ENCODE measurements at places on chromosomes 12 and 14. TPM values are rescaled to one million over a fixed set of nuclear protein-coding genes. Genes with fewer than 3 reads are reported as not detected.

Gene BAG5
- 16.6 TPM for total RNA-seq

Gene METTL3
- 60.6 TPM for total RNA-seq

Gene STAT2
- 119 TPM for total RNA-seq

Gene WNT1
- not detected for total RNA-seq

Gene ADAM20
- total RNA-seq: 0.43 TPM

Gene CDK4
- total RNA-seq: 202 TPM

Gene SLCO1B1
- total RNA-seq: not detected

Gene MFAP5
- not detected for total RNA-seq

Gene CLEC9A
- total RNA-seq: not detected

Gene ATXN2
- total RNA-seq: 30.6 TPM

Gene ORMDL2
- total RNA-seq: 26.4 TPM

Gene HECTD1
- total RNA-seq: 64.1 TPM

Gene RAB2B
- 21.4 TPM for total RNA-seq

Gene SLC6A13
- total RNA-seq: not detected

Gene PTHLH
- not detected for total RNA-seq

Gene BDKRB2
- 0.10 TPM for total RNA-seq

Gene CHST11
- 39.3 TPM for total RNA-seq

Gene IL23A
- 9.0 TPM for total RNA-seq

Gene NRXN3
- not detected for total RNA-seq

Gene RABGGTA
- 74.9 TPM for total RNA-seq

Gene GLIPR1L1
- total RNA-seq: not detected

Gene KRT3
- not detected for total RNA-seq

Gene CD4
- 161 TPM for total RNA-seq

Gene SOX5
- 0.41 TPM for total RNA-seq

Gene ACSM4
- total RNA-seq: not detected

Gene PLEKHG7
- not detected for total RNA-seq

Gene B4GALNT1
- total RNA-seq: 1.4 TPM

Gene KERA
- total RNA-seq: not detected

Gene BATF
- 178 TPM for total RNA-seq

Gene BCAT1
- total RNA-seq: 16.7 TPM

Gene FOXN4
- not detected for total RNA-seq

Gene ADSS1
- total RNA-seq: 5.5 TPM

Gene PITPNM2
- 15.4 TPM for total RNA-seq

Gene TROAP
- total RNA-seq: 68.8 TPM

Gene TNFAIP2
- 0.12 TPM for total RNA-seq

Gene TC2N
- 61.7 TPM for total RNA-seq

Gene TEX22
- 2.0 TPM for total RNA-seq

Gene ZBTB25
- 23.5 TPM for total RNA-seq

Gene LAG3
- 22.8 TPM for total RNA-seq

Gene NDRG2
- 8.4 TPM for total RNA-seq

Gene STON2
- total RNA-seq: 0.14 TPM

Gene SPX
- total RNA-seq: 0.57 TPM

Gene PRH2
- not detected for total RNA-seq

Gene CD163
- not detected for total RNA-seq

Gene C12orf42
- total RNA-seq: not detected

Gene RPS6KA5
- 10.0 TPM for total RNA-seq

Gene OR11H12
- not detected for total RNA-seq

Gene CRIP1
- total RNA-seq: 77.1 TPM

Gene KRT75
- total RNA-seq: not detected

Gene TOMM20L
- not detected for total RNA-seq

Gene RPGRIP1
- not detected for total RNA-seq

Gene COX8C
- total RNA-seq: 0.43 TPM

Gene CLEC1B
- not detected for total RNA-seq

Gene ACVRL1
- not detected for total RNA-seq

Gene NKX2-1
- not detected for total RNA-seq

Gene BBOF1
- 1.3 TPM for total RNA-seq

Gene FGF23
- total RNA-seq: not detected

Gene KLRC2
- not detected for total RNA-seq

Gene TBX3
- not detected for total RNA-seq

Data from activated naive CD4-positive, alpha-beta T cell treated with anti-CD3 and anti-CD28 coated beads for 36 hours (primary cell).